ENCODE measurements at places on chromosomes 16 and 17. TPM values are rescaled to one million over a fixed set of nuclear protein-coding genes. Genes with fewer than 3 reads are reported as not detected.

HOXB3 gene
- 0.18 TPM for total RNA-seq

CACNG4 gene
- total RNA-seq = 6.9 TPM

KRT39 gene
- not detected for total RNA-seq

ZNF750 gene
- total RNA-seq = not detected

BCL6B gene
- total RNA-seq = not detected

TRIM47 gene
- total RNA-seq = 46.3 TPM

MT1M gene
- 0.59 TPM for total RNA-seq

ZG16 gene
- total RNA-seq = not detected

SLC38A10 gene
- 115 TPM for total RNA-seq

GP1BA gene
- total RNA-seq = not detected

- DNase-seq = no peak
Observed at GRCh38 chr17:7747635-7748071, 30.1 kb downstream of the DNAH2 start.

- DNase-seq = no peak
Observed at GRCh38 chr16:19884611-19885450, at the start of gene GPRC5B. Gene GPRC5B, minus strand, starts transcription at chr16:19884848. Its CDS starts 12,003 bp downstream, at chr16:19872845.

DNA sequence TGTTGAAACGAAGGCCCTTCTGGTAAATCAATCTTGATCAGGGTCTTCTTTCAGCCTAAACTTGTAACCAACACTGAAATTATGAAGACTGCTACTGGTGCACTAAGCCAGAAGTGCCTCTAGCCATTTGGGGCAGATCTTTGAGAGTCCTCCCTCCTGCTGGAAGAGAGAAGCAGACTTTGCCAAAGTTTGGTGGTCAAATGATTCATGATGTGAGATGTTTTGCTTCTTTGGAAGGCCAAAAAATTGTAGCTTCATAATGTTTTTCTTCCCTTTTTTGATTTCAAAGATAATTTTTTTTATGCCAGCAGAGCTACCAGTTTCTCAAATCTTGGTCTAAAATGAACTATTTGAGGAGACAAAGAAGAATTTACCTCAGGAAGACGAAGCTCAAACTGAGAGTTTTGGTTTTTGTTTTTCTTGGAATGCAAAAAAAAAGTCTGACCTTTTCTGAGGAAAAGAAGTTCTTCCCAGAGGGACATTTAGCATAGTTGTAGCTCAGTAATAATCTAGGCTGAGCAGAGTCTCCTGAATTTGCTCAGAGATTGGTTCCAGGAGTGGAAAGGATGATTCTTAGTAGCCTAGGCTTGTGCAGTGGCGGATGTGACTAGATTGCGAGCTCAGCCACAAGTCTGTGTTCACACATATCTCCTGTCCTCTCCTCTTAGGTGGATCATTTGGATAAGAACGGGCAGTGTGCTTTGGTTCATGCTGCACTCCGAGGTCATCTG, 50.9 kb downstream of the CYB561 start:
- no peak for DNase-seq

DNA sequence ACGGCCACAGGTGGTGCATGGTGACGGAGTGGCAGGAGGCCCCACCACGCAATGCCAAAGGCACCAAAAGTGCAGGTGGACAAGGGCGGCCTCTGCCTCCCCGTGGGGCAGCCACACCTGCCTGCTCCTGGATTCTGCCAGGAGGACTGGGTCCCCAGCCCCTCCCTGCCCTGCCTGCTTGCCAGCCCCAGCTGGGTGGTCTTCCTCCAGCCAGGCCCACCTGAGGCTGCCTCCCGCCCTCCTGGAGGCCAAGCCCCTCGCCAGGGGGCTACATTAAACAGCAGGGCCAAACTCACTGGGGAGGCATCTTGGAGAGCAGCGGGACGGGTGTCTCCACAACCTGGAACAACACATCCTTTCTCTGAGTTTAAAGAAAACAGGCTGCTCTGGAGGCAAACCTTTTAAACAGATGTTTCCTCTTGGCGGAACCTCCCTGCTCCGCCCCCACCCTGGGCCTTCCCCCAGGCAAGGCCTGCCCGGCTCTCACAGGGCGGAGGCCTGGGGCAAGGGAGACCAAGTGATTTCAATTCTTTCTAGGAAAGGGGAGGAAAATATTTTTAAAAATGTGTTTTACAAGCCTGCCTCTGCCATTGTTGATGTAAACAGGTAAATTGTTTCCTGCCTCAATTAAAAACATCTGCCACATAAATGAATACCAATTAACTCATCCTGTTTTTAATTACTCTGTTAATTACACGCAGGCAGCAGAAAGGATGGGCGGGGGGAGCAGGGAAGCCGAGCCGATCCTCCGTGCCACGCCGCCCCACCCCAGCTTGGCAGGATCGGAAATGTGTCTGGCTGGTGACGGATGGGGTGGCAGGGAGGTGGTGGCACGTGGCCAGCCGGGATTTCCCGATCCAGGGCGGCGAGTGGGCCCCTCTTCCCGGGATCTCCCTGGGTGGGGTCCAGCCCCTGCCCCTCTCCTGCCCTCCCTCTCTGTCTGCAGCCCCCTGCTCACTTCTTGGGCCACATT, 54.4 kb upstream of the PABPN1L start:
- DNase-seq = no peak

DNA sequence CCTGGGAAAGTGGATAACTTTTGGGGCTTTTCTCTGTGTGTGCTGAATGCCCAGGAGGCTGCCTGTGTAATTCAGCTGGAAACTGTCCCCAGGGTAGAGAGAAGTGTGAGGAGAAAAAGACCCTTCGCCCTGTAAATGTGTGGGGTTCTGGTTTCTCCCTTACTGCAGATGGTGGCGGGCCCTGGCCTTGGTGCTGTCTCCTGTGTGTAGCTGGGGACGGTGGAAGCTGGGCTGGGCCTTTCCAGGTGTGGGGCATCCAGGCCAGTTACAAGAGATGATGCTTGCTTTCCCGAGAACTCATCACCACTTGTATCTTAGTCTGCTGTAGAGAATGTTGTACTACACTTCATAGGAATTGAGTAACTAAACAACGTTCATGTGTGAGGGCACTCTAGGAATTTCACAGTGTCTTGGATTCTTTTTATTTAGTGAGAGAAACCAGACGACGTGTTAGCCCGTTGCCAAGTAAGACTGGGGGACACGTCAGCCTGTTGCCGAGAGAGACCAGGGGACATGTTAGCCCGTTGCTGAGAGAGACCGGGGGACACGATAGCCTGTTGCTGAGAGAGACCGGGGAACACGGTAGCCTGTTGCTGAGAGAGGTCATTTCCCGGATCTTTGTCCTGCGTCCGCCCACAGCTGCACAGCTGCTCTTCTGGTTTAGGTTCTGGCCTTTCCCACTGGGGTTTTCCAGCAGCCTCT, 43.1 kb downstream of the TBCD start:
- DNase-seq = no peak

DNA sequence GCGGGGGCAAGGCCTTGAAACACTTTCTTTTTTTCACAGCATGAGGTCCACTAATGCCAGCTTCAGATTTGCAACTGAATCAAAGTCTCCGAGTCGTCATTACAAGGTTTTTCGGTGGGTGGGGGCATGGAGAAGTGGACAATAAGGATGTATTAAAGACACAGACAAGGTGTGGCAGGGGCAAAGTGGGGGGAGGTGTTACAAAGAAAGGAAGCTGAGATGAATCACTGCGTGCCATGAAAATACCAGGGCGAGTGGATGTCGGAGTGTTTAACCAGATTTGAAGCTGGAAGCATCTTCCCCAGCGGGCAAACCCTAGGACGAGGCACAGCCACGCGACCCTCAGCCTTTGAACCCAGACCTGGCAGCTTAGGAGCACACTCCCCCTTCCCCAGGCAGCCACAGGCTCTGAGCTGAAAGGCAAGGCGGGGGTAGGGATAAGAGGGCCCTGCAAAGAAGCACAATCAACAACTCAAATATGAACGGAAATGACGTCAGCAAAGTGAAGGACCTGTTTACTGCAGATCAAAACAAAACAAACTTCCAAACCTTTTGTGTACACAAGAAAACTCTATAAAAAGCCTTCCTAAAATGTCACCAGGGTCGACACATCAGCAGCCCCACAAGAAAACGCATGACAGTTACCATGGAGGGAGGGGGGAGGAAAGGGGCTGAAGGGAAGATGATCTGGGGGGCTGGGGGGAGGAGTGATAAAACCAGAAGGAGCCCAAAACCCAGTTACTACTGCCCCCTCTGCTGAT, 5.6 kb upstream of the ZFHX3 start:
- DNase-seq = no peak

DNA sequence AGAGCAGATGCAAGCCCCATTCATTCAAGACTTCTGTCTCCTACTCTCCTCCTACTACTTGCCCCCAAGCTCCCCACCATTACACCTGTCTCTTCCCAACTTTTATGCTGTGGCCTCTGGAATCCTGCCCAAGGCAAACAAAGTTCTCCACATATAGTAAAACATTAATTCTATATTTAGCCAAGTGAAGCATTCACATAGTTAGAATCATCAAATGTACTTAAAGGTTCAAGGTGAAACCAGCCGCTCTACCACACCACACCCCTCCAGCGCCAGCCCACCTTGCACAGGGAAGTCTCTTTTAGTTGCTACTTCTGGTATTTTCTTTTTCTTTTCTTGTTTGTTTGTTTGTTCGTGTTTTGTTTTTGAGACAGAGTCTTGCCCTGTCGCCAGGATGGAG, 25.4 kb upstream of the GUCY2D start:
- no peak for DNase-seq

DNA sequence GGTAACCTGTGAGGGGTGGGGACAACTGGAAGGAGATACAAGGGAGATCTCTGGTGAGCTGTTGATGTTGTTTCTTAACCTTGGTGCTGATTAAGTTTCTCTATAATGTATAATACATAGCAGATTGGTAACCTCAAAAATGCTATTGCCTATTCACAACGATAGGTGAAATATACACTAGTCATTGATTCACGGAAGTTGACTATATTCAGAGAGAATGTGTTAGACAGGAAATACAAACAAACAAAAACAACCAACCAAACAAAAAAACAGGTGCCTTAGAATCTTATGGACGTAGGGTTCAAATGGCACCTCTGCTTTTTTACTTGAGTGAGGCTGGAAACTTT, 21.5 kb downstream of the HSD17B2 start:
- no peak for DNase-seq

- DNase-seq = no peak
Observed at GRCh38 chr16:77137045-77137444, 53.9 kb upstream of the MON1B start.

DNA sequence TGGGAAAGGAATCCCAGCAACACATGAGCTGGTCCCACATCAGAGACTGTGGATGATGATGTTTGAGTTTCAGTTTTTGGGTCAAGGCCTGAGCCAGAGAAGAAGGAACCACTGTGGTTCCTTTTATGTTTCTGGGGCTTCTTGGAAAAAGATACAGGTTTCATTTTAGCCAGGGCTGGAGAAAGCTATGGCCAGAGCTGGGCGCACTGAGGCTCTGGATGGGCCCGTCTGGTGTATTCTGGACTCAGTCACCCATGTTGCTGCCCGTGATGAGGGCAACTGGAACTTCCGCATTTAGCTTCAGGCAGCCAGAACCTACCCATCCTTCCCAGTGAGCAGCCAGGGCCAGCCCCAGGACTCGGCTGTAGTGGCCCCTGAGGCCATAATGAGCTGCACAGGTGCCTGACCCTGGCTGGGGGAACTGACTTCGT, 15.0 kb upstream of the PITPNA start:
- no peak for DNase-seq

- no peak for DNase-seq
Observed at GRCh38 chr17:79836972-79837887, 2.0 kb downstream of the CBX4 start.

- no peak for DNase-seq
Observed at GRCh38 chr16:86602521-86602920, 24.2 kb downstream of the FOXL1 start.

- no peak for DNase-seq
Observed at GRCh38 chr17:57755480-57756070, 10.5 kb upstream of the CCDC182 start.

DNA sequence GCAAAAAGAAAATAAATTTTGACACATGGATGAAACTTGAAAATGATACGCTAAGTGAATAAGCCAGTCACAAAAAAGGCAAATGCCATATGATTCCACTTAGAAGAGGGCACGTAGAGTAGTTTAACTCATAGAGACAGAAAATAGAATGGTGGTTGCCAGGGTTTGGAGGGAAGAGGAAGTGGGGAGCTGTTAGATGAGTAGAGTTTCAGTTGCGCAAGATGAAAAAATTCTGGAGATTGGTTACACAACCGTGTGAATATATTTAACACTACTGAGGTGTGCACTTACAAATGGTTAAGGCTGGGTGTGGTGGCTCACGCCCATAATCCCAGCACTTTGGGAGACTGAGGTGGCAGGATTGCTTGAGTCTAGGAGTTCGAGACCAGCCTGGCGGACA, 93.4 kb upstream of the TMEM132E start:
- no peak for DNase-seq

GRCh38 chr16:54160939-54161897, 125.4 kb downstream of the IRX3 start:
- DNase-seq = no peak

DNA sequence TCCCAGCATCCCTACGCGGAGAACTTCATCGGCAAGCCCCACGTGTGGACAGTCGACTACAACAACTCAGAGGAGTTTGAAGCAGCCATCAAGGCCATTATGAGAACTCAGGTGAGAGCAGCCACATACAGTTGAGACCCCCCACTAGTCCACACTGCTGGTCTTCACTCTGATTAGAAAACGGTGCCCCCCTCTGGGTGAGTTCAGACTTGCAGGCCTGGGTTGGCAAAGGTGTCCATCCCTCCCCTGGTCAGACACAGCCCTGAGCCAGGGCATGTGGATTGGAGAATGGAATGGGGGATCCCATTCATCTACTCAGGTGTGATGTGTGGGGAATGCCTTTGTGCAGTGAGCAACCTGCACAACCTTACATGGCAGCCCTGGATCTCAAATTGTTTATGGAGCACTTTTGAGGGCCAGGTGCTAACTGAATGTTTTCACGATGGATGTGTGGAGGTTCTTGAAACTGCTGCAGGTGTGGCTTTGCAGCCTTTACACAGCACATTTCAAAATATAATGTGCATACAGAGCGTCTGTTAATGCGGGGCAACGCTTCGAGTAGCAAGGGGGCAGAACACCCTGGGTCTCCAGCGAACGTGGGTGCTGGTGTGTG, 72.6 kb downstream of the MGAT5B start:
- no peak for DNase-seq

- no peak for DNase-seq
Observed at GRCh38 chr16:19135896-19136438, 22.2 kb downstream of the ITPRIPL2 start.

- DNase-seq = no peak
Observed at GRCh38 chr16:67848118-67848517, 625 bp upstream of the CENPT start.

GRCh38 chr17:79014158-79014758, 4.7 kb upstream of the CANT1 start:
- no peak for DNase-seq

Data from chondrocyte (in vitro differentiated cells).